ENCODE measurements at places on chromosomes 3 and 15. TPM values are rescaled to one million over a fixed set of nuclear protein-coding genes. Genes with fewer than 3 reads are reported as not detected.

DNA sequence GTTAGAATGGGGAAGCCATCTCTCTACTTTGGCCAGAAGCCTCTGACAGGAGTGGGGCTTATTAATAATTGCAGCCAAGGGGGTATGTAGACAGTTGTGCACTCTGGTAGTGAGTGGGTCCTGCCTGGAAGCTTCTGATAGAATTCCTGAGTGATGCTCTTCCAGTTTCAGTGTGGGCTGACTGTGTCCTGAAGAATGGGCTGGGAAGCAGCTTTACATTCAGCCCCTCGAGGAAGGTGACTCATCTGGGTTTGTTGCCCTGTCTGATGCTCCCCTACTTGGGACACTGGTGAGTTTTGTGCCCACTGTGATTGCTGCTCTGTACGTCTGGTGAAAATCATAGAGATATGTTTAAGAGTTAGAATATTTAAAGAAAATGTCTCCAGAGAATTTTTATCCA lies 444.7 kb upstream of the RBMS3 start:
- no peaks in the 10 kb centered on the region for H3K27me3 ChIP-seq
- no peaks in the 10 kb centered on the region for H3K36me3 ChIP-seq
- DNase-seq = no peak
- no peak overlapping the region for H3K27ac ChIP-seq

The CYP19A1 gene
- total RNA-seq = 95.7 TPM

The AMIGO3 gene
- total RNA-seq = 0.43 TPM

The STXBP5L gene
- not detected for total RNA-seq

DNA sequence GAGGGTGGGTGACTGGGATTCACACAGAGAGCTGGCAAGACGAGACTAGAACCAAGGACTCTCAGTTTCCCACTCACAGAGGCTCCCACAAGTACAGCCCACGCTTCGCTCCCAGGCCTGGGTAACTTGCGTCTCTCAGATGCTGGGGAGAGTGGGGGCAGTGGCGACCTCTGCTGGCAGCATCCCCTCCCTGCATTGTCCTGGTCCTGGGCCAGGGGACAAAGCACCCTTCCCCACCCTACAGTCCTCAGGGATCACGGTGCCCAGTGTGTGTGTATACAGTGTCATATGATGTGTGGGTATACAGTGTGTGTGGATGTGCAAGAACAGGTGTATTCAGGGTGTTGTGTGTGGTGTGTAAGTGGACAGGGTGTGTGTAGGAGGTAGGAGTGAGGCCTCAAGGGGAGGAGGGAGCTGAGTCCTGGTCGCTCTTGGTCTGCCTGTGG lies 12.8 kb downstream of the VILL start:
- peaks cover 7% of the 10 kb centered on the region for H3K4me1 ChIP-seq
- peak overlapping the region; percentile 50 for H3K27ac ChIP-seq
- no peak overlapping the region for H3K4me3 ChIP-seq
- peak; percentile 82 for DNase-seq
- H3K27me3 ChIP-seq = no peaks in the 10 kb centered on the region

GRCh38 chr15:80188251-80188650 lies 35.5 kb downstream of the FAH start:
- no peak overlapping the region for H3K4me3 ChIP-seq
- H3K36me3 ChIP-seq = peaks cover 35% of the 10 kb centered on the region
- no peaks in the 10 kb centered on the region for H3K27me3 ChIP-seq
- H3K4me1 ChIP-seq = no peaks in the 10 kb centered on the region
- no peak overlapping the region for H3K27ac ChIP-seq

DNA sequence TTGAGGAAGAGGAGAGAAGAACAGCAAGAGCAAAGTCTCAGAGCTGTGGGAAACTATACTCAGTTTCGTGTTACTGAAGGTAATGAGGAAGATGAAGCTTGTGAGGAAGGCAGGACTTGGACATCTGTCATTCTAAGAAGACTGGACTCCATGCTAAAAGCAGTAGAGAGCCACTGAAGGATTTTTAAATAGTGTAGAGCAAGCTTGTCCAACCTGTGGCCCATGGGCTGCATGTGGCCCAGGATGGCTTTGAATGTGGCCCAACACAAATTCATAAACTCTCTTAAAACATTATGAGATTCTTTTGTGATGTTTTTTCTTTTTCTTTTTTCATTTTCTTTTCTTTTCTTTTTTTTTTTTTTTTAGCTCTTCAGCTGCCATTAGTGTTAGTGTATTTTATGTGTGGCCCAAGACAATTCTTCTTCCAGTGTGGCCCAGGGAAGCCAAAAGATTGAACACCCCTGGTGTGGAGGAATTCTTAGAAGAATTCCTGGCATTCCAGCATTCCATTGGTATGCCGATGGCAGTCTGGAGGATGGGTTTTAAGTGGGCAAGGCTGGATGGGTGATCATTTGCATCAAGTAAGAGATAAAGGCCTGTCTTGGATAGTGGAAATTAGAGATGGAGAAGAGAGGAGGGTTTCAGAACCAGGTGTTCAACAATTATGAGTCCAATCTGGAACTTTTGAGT lies 6.9 kb upstream of the NFKBIZ start:
- no peaks in the 10 kb centered on the region for H3K27me3 ChIP-seq
- H3K27ac ChIP-seq = no peak overlapping the region
- H3K4me1 ChIP-seq = no peaks in the 10 kb centered on the region
- DNase-seq = no peak
- no peak overlapping the region for H3K4me3 ChIP-seq

DNA sequence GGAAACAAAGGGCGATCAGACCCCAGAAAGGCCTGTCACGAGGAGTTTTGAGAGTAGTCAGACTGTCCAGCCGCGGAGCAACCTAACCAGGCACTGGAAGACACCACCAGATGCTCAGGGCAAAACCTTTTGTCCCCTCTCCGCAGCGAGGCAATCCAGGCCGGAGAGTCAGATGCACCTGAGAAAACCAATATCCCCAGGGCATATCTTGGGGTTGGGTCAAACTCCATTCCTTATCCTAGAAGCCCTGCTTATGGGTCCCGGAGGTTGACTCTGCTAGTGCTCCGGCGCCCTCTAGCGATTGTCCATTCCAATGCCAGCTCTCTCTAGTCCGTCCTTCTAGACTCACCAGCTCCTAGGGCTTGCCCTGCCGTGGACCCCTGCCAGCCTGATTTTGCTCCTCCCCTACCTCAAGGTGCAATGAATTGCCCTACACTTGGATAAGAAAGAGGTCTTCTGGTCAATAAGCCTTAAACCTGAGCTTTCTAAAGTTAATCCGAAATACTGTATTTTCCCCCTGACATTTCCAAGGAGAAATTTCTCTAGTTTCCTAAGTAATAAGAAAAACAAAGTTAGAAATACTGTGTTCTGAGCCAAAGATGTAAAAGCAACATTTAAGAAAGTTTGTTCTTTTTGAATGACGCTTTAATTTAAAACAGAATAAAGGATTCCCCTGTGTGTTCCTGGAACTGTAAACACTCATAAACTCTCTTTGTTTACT lies 5.5 kb downstream of the CPNE4 start:
- H3K27me3 ChIP-seq = no peaks in the 10 kb centered on the region
- H3K27ac ChIP-seq = no peak overlapping the region
- no peaks in the 10 kb centered on the region for H3K36me3 ChIP-seq
- H3K4me3 ChIP-seq = no peak overlapping the region
- DNase-seq = peak; percentile 14

GRCh38 chr3:11539677-11540076 lies 104.0 kb downstream of the VGLL4 start:
- H3K36me3 ChIP-seq = no peaks in the 10 kb centered on the region
- H3K27ac ChIP-seq = no peak overlapping the region
- no peak overlapping the region for H3K4me3 ChIP-seq
- no peaks in the 10 kb centered on the region for H3K4me1 ChIP-seq

DNA sequence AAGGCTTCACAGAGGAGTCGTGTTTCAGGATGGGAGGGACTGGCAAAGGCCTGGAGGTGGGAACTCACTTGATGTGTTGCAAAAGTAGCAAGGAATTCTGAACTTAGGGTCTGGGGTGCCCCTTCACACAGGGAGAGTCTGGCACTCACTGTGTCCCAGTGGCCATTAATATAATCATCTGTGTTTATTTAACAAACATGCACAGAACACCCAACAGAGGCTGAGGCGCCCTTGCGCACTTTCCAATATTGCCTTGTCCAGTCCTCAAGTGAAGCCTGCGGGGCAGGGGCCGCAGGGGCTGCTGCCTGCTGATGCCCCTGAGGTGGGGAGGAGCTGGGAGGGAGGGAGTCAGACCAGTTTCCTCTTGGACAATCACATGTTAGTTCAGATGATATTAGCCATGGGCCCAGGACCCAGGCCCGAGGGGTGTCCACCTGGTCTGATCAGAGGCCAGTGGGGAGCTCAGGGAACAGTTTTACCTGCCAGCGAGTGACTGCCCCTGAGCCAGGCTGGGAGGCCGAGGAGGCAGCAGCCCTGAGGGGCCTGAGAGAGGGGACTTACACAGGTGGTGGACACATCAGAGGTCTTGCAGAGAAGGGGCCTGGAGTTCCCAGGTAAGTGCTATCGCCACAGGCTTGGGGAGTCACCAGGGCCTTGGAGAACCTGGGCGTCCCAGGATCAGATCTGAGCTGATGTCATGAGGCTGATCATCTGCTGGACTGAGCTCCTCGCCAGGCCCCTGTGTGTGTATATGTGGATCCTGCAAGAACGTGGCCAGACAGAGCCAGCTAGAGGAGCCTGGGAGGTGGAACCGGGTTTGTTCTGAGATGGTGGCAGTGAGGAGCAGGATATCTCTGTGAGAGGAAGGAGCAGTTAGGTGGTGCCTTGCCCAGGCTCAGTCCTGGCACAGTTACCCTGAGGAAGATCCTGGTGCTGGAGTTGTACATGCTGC lies 13.8 kb upstream of the TXNRD3 start:
- H3K4me1 ChIP-seq = no peaks in the 10 kb centered on the region
- H3K27ac ChIP-seq = no peak overlapping the region
- DNase-seq = no peak

DNA sequence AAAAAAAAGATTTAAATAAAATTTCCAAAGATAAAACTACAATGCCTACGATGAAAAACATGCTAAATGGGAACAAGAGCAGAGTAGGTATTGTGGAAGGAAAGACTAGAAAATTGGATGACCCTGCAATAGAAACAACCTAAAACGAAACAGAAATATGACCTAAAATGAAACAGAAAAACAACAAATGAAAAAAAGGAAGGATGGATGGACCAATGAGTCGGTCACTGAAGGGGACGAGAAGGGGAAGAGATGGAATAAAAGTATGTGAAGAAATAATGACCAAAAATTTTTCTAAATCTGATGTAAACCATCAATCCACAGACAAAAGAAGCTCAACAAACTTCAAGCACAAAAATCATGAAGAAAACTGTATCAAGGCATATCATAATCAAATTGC lies 44.8 kb downstream of the TBC1D2B start:
- H3K36me3 ChIP-seq = peaks cover 9% of the 10 kb centered on the region
- no peak overlapping the region for H3K27ac ChIP-seq
- H3K4me1 ChIP-seq = peaks cover 5% of the 10 kb centered on the region
- no peaks in the 10 kb centered on the region for H3K27me3 ChIP-seq
- no peak for DNase-seq
- H3K4me3 ChIP-seq = no peak overlapping the region

DNA sequence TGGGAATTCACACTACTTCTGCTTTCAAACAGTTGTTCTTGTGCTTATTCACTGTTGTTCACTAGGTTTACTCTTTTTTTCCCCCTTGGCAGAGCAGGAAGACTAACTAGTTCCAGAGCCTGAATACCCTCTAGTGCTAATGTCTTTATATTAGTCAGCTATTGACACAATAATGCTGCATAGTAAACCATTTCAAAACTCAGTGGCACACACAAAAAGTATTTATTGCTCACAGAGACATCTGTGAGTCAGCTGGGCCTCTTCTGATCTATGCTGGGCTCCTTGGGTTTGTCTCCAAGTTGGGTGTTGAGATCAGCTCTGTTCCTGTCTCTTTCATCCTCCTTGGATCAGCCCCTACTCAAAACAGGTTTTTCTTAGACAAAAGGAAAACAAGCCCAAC lies 51.1 kb downstream of the RSRC1 start:
- no peaks in the 10 kb centered on the region for H3K27me3 ChIP-seq
- no peak overlapping the region for H3K4me3 ChIP-seq
- no peaks in the 10 kb centered on the region for H3K36me3 ChIP-seq
- H3K27ac ChIP-seq = no peak overlapping the region
- no peaks in the 10 kb centered on the region for H3K4me1 ChIP-seq

The KBTBD13 gene
- total RNA-seq = 0.21 TPM

DNA sequence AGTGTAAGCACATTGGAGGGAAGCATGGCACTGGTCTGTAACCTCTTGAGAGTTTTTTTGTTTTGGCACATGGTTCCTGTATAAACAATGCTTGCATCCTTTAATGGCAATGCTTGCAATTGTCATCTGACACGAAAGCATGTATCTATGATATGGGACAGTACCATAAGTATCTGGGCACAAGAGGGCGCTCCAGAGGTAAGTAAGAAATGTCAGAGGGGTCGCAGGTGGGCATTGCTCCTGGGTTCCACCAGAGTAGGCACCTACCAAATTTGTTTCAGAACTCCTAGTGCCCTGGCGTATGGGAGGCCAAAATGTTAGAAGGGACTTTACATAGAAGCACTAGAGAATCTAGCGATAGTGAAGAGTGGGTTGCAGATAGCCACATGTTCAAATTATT lies 58.7 kb upstream of the BCHE start:
- no peaks in the 10 kb centered on the region for H3K36me3 ChIP-seq

The KNL1 gene
- not detected for total RNA-seq

The ZPLD1 gene
- not detected for total RNA-seq

DNA sequence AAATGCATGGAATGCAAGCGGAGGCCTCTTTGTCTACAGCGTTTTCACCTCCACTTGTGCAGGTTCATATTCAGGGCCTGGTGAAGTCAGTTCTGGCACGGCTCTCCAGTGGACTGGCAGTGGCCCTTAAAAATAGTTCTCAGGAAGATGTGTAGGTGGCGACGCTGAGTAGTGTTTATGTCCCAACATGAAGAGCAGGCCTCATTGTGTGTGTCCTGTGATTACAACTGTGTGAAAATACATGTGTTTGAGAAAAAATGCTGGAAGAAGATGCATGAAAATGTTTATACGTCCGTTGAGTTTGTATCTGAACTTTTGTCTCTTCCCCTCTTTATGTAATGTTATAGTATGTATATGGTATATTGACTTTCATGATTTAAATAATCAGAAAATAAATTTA lies 7.2 kb downstream of the LIPC start:
- H3K27me3 ChIP-seq = no peaks in the 10 kb centered on the region
- H3K36me3 ChIP-seq = no peaks in the 10 kb centered on the region
- H3K4me3 ChIP-seq = no peak overlapping the region
- no peak for DNase-seq
- peaks cover 18% of the 10 kb centered on the region for H3K4me1 ChIP-seq

DNA sequence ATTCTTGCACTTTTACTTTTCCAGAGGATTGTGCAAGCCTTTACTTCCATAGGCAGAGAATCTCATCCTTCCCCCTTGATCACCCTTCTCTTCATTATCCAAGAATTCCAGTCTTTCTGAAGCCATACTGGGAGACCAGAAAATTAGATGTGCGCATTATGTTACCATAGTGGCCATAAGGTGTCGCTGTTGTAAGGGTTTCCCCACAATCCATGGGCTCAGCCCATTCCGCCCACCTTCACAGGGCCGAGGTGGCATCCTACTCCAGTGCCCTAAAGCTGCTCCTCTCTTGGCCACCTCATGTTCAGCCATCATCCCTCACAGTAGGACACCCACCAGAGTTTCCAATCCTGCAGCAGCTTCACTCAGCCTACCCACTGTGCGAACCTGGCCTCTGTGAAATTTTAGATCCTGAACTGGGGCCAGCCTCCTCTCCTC lies 35.0 kb downstream of the CTSH start:
- peak overlapping the region; percentile 35 for H3K27ac ChIP-seq
- no peaks in the 10 kb centered on the region for H3K27me3 ChIP-seq
- H3K4me1 ChIP-seq = peaks cover 56% of the 10 kb centered on the region
- H3K36me3 ChIP-seq = peaks cover 52% of the 10 kb centered on the region
- no peak overlapping the region for H3K4me3 ChIP-seq

GRCh38 chr3:32586356-32586755 lies 15.7 kb upstream of the DYNC1LI1 start:
- H3K36me3 ChIP-seq = no peaks in the 10 kb centered on the region
- H3K4me3 ChIP-seq = no peak overlapping the region
- DNase-seq = no peak
- no peak overlapping the region for H3K27ac ChIP-seq

The RHO gene
- not detected for total RNA-seq
